ENCODE measurements at places on chromosomes 6 and 20.

GRCh38 chr6:45613656-45614055 lies 235.9 kb upstream of the SUPT3H start:
- DNase-seq: no peak

DNA sequence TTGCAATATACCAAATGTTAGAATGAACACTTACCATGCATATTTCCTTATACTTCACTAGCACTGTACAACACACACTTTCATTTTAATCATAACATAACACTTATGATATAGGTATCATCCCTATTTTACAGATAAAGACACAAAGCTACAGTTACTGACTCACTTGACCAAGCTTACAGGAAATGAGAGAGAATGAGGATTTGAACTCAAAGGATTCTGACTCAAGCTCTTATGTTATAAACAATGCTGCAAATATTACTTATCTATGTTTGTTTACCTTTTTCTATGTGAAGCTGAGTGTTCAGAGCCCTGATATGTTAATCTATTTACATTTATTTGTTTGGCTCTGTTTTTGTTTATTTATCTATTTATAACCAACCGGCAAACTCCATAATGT lies 245.4 kb downstream of the PTPRK start:
- DNase-seq: no peak

DNA sequence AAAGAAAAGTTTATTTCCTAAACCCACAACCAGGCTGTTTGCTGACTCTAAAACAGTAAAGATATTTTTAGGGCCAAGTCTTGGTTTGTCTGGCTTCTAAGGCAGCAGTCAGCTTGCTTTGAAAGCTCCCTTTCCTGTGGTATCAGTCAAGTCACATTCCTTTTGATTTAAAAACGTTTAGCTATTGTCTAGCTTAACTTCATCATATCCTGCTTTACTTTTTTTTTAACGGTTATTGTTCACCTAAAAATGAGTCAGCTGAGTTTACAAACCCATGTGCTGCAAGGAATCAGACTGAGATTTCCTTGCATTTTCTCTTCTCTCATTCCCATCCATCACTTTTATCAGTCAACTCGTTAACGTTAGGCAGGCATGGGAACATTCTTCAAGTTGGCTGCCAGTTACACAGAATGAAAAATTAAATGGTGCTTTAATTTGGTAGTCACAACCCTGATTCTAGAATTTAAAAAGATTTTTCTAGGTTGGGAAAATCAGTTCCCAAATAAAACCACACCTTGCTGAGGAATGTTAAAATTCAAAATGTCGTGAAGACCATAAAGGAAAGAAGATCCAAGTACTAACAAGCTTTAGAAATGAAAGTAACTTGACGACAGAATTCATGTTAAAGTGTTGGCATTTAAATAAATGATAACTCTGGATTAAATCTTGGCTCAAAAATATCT lies 45.9 kb downstream of the ELOVL5 start:
- no peak for DNase-seq

- no peak for DNase-seq
Measured at GRCh38 chr6:163860287-163861081, 446.0 kb downstream of the QKI start.

DNA sequence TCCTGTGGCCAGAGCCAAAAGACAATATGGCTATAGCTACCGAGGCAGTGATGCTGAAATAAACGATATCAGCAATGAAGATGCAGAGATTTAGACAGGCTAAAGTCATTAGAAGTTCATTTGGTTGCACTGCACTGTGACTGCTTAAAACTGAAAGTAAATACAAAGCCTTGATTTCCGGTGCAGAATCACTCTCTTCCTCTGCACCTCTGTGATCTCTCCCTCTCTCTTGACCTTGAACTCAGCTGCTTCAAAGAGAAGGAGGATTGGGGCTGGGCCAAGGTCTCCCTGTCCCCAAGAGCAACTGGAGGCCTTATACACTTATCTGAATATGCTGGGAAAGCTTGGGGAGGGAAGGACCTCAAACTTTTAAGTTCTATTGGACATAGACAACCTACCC lies 34.6 kb upstream of the SPACA1 start:
- DNase-seq: no peak
